ENCODE measurements at places on chromosomes 2 and 18.

GRCh38 chr2:30481323-30481800 is 34.3 kb downstream of the LCLAT1 start:
- DNase-seq: peak; percentile 31

GRCh38 chr2:64743739-64744330 is 90.1 kb upstream of the SERTAD2 start:
- no peak for DNase-seq

DNA sequence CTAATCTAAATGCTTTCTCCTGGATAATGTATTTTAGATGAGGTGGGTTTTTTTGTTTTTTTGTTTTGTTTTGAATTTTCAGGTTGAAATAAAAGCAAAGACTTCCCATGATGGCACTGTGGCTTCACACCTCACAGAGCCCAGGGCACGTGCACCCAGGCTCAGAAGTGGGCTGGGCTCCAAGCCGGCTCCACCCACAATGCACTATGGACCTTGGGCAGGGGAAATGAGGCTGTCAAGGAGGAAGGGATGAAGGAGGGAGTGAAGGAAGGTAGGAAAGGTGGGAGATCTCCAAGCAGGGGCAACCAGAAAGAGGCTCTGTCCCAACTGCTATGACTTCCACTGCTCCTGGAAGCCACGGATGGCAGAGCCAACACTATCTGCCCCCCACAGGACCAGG is 60.4 kb downstream of the BIN1 start:
- DNase-seq: no peak

GRCh38 chr2:98502556-98503335 is 58.1 kb downstream of the INPP4A start:
- DNase-seq: no peak

- DNase-seq: no peak
Measured at GRCh38 chr2:10655499-10656225, 34.1 kb downstream of the NOL10 start.

All from transverse colon (tissue), 4 donors.